Naive thymus-derived CD4-positive, alpha-beta T cell (primary cell): ENCODE measurements at places on chromosomes 7 and 10.

GRCh38 chr7:74183653-74184450 is 9.7 kb downstream of the EIF4H start:
- no peak for DNase-seq

DNA sequence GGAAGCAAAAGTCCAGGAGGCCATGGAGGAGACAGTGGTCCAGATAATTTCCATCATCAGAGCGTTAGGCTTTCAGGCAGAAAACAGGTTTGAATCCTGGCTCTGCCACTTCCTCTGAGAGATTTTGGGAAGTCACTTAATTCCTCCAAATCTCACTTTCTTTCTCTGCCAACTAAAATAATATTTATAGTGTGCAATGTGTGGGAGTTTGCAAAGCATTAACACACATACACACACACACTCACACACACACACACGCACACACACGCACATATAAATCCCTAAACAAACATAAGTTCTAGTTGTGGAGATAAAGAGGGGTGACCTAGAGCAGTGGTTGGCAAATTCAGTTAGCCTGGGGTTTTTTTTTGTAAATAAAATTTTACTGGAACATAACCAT is 84.8 kb downstream of the TRIL start:
- no peak for DNase-seq

DNA sequence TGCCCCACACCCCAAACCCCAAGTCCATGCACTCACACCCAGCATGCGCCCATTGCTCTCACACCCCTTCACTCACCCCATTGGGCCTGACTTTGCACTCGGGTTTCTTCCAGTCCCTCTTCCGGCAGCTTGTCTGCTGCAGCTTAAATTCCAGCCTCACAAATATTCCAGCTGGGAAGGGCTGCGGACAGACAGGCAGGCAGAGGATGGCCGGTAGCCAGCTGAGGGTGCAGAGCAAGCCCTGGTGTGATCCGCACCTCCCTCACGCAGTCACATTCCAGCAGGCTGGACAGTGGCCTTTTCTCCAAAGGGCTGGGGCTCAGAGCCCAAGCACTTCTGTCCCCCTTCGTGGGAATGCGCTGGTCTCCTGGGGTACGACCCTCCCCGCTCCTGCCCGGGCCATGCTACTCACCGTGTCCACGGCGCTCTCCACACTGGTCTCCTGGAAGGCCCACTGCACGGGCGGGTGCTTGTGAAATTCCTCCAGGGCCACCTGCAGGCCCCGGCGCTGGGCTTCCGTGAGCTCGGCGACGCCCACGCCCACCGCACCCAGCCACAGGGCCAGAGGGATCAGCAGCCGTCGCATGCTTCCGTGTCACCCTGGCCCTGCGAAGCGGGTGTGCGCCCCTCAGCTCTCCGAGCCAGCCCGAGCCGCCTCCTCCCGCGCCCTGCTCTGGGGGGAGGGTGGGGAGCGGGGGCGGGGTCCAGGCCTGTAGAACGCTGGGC is 1.2 kb downstream of the RARRES2 start:
- no peak for DNase-seq

GRCh38 chr10:69614130-69614529 is 15.9 kb upstream of the FAM241B start:
- no peak for DNase-seq

DNA sequence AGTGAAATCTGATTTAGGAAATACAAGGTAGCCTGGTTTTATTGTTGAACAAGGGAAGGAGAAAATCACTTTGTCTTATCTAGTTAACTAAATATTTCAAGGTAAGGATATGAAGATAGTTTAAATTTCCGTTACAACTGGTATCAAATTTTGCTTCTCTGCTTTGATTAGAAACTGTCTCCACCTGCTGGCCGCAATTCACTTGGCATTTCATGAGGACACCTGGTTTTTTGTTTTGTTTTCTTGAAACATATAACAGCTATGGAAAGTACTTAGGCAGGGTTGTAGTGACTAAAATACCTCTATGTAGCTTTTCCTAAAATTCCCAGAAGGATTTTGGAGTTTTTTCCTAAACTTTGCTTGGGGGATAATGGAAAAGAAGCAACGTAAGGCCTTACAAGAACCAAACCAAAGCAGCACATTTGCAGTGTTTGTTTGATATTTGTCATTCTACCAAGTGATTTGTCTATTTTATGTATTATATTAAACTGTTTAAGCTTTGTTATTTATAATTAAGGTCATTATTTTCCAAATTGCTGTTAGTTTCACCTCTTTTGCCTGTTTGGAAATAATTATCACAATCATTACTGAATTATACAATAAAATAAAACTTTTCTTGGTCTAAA is 73.6 kb downstream of the AHCYL2 start:
- DNase-seq, result no peak

- peak; percentile 21 for DNase-seq
Observed at GRCh38 chr7:123823898-123824753, 20.8 kb upstream of the HYAL4 start.

DNA sequence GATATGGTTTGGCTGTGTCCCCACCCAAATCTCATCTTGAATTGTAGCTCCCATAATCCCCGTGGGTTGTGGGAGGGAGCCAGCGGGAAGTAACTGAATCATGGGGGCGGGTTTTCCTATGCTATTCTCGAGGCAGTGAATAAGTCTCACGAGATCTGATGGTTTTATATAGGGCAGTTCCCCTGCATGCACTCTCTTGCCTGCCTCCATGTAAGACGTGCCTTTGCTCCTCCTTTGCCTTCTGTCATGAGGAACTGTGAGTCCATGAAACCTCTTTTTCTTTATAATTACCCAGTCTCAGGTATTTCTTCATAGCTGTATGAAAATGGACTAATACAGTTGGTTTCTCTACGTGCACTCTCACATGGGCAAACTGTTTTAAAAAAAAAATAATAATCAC is 207.7 kb downstream of the SLC25A13 start:
- no peak for DNase-seq

DNA sequence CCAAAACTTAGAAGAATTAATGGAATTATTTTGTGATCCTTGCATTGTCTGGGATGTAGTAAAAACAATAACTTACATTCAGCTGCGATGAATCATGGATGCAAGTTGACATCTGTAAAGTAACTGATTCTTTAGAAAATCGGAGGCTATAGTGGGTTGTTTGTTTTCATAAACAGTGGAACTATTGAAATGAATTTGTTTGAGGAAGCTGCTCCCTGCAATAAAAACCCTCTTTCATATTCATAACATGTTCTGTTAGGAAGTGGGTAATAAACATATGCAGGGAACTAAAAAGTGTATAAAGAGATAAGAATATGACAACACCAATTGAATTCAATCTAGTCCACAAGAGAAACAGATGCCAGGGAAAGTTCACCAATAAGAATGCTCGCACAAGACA is 53.6 kb downstream of the AGMO start:
- no peak for DNase-seq

DNA sequence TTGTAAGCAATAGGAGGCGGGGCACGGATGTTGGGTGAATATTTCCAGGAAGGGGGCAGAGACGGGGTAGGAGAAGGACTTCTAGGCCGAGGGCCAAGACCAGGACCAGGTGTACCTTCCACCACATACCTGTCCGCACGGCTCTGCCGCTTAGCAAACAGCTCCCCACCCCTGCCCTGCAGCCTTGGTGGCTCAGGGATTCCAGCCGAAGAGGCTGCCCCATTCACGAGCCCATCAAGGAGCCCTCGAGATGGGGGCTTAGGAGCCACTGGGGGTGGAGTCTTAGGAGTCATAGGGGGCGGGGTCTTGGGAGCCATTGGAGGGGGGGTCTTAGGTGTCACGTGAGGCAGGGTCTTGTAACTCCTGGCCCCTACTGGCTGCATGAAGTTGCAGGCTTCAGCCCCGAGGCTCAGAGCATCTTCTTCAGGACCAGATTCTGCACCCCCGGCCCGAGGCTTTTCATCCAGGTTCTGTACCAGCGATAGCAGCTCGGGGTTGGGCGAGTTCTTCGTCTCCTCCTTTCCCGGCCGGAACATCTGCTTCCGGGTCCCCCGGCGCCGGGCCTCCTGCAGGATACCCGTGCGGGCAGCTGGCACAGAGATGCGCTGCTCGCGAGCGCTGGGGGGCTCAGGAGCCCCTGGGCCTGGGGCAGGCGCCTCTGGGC is 6.1 kb upstream of the MYOZ1 start:
- DNase-seq, result peak; percentile 13

DNA sequence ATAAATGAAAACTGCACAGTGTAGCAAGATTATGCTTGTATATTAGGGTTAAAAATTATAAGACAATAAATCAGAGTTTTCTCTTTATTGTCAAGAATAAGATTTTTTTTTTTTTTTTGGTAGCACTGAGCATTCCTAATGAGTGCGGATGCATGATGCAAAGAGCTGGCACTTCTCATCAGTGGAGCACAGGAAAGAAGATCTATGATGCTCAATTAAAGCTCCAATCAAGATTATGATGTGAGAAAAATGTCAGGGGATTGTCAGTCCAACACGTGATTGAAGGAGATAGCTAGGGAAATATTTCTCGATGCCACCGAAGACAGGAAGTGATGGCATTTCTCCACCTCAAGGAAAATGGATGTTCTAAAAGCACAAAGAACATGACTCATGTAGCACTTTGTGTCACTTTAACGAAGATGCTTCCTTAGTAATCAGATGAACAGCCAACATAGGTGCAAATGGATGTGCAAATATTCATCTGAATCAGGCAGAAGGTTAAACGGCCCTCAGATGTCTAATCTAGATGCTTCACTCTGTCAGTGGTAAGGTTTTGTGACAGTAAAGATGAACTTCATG is 240.9 kb downstream of the THSD7A start:
- DNase-seq, result no peak

- no peak for DNase-seq
Observed at GRCh38 chr10:108615576-108616320, 1307.6 kb downstream of the XPNPEP1 start.

DNA sequence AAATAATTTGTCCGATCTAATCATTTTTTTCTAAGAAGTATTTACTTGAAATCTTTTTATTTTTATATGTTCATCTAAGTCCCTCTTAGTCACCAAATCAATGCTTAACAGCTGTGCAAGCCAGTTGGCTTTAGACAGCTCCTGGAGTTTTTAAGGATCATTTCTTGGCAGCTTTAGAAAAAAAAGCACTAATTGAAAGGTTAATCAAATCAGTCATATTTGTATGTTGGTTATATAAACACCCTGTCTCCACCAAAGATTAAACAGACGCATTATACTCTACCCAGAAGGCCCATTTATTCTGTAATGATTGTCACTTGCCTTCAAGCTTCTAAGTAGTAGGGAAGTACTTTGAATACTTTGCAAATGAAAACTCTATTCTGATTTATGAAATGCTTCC is 60.2 kb downstream of the PAXIP1 start:
- DNase-seq, result no peak

- DNase-seq, result no peak
Observed at GRCh38 chr10:97060441-97061084, 125.2 kb downstream of the SLIT1 start.

GRCh38 chr10:86451604-86451960 is 70.0 kb downstream of the WAPL start:
- DNase-seq, result no peak

DNA sequence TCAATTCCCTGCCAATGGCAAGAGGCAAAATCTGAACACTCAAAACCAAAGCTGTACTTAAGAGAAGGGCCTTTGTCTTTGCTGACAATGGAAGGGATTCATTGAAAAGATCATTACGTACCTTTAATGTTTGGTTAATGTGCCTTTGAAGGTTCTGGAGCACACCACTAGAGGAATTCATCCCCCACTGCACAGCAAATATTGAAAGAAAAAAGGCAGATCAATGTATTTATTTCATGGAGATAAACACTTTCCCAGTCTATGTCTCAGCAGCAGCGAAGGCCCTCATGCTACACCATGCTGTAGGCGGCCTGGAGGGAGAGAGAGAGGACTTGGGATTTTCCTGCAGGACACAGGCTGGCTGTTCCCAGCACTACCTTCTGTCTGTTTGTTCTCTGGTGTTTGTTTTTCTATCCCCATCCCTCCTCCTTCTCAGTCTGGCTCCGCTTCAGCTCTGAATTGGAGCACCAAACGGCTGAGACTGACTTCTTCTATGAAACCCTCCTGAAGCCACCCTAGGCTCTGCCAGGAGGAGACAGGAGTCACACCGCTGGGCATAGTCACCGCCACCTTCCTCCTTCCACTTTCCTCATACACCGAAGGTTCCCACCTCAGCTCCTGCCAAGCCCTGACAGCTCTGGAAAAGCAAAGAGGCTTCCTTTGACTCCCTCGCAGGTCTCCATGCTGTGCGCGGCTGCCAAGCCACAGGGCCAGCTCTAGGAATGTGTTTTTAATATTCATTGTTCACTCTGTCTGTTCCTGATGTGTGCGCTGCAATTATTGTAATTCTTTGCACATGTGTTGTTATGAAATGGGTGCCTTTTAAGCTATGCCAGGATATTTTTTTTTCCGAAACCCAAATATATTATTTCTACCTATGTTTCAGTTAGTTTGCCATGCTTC is 301.5 kb downstream of the FZD1 start:
- DNase-seq, result no peak

GRCh38 chr7:13037216-13037615 is 349.8 kb downstream of the ARL4A start:
- DNase-seq, result no peak

DNA sequence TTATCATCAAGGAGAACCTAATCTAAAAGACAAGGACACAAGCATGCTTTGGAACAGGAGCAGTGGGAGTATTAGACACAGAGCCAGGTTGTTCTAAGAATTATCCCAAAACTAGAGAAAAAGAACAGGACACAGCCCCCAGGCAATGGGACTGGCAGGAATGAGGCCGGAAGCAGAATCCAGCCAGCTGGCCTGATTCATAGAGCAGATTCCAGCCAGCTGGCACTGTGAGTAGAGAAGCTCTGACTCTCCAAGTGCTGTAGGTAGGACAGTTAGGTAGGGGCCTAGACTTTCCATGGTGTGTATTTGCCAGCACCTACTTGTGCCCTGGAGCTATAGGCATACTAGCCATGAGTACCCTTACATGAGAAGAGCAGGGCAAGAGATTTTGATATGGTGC is 13.3 kb upstream of the RAB18 start:
- no peak for DNase-seq

- no peak for DNase-seq
Observed at GRCh38 chr7:28176645-28177044, 4.0 kb downstream of the JAZF1 start.

GRCh38 chr7:52944921-52945320 is 90.5 kb upstream of the POM121L12 start:
- no peak for DNase-seq
